CD8-positive, alpha-beta memory T cell (primary cell): ENCODE measurements at places on chromosomes 7 and 10. TPM values are rescaled to one million over a fixed set of nuclear protein-coding genes. Genes with fewer than 3 reads are reported as not detected.

The POU6F2 gene
- polyA plus RNA-seq, result not detected

The UCMA gene
- polyA plus RNA-seq, result not detected

The CHST12 gene
- polyA plus RNA-seq, result 63.0 TPM

The PLXNA4 gene
- 0.05 TPM for polyA plus RNA-seq

The CACNB2 gene
- 0.14 TPM for polyA plus RNA-seq

The STEAP2 gene
- 0.15 TPM for polyA plus RNA-seq

The WIPF3 gene
- polyA plus RNA-seq, result not detected

The CUEDC2 gene
- 61.7 TPM for polyA plus RNA-seq

DNA sequence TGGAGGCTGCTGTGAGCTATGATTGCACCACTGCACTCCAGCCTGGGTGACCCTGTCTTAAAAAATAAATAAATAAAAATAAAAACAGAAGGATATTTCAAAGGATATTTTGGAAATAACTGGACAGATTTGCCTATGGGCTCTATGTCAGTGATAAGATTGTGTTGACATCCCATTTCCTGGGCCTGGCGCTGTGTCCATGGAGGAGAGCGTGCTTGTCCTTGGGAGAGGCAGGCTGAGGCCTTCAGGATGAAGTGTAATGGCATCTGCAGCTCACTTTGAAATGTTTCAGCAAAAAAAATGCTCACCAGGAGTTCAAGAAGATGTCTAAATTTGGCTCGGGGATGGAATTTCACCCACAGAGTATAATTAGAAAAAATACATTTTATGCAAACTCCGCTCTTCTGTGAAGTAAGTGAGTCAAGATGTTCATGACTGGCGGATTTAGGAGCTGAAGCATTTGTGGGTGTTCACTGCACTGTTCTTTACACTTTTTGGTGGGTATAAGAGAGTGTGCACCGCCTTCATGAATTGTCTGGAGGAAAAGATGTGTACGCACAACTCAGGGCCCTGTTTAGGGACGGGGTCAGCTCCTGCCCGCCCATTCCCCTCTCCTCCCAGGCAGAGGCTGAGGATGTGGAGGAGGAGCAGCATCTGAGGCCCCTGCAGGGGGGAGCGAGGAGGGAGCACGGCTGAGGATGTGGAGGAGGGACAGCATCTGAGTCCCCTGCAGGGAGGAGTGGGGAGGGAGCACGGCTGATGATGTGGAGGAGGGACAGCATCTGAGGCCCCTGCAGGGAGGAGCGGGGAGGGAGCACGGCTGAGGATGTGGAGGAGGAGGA lies 18.5 kb upstream of the FOXL3 start:
- no peak overlapping the region for H3K27ac ChIP-seq
- DNase-seq, result no peak
- no peaks in the 10 kb centered on the region for H3K27me3 ChIP-seq
- no peaks in the 10 kb centered on the region for H3K4me1 ChIP-seq
- H3K36me3 ChIP-seq, result no peaks in the 10 kb centered on the region

- H3K4me1 ChIP-seq, result peaks cover 28% of the 10 kb centered on the region
- no peak for DNase-seq
- H3K36me3 ChIP-seq, result no peaks in the 10 kb centered on the region
- no peak overlapping the region for H3K27ac ChIP-seq
Observed at GRCh38 chr7:356691-357462, 66.9 kb downstream of the FOXL3 start.

DNA sequence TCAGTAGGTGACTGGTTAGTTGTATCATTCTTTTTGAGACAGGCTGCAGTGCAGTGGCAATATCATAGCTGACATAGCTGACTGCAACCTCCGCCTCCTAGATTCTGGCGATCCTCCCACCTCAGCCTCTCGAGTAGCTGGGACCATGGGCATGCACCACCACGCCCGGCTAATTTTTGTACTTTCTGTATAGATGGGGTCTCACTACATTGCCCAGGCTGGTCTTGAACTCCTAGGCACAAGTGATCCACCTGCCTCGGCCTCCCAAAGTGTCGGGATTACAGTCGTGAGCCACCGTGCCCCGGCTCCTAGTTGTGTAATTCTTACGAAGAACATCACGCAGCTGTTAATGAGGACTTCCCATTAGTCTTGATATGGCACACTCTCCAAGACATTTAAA lies 123.4 kb upstream of the VKORC1L1 start:
- H3K36me3 ChIP-seq, result peaks cover under 1% of the 10 kb centered on the region
- DNase-seq, result no peak
- no peak overlapping the region for H3K27ac ChIP-seq
- no peaks in the 10 kb centered on the region for H3K27me3 ChIP-seq

- DNase-seq, result no peak
- no peak overlapping the region for H3K4me3 ChIP-seq
- H3K36me3 ChIP-seq, result no peaks in the 10 kb centered on the region
- H3K4me1 ChIP-seq, result no peaks in the 10 kb centered on the region
- H3K27me3 ChIP-seq, result no peaks in the 10 kb centered on the region
- no peak overlapping the region for H3K27ac ChIP-seq
Observed at GRCh38 chr7:128217030-128217805, 23.9 kb upstream of the LEP start.
